ENCODE measurements at places on chromosomes 4 and X.

GRCh38 chr4:23163647-23164436 lies 471.1 kb downstream of the GBA3 start:
- DNase-seq, result peak; percentile 23

DNA sequence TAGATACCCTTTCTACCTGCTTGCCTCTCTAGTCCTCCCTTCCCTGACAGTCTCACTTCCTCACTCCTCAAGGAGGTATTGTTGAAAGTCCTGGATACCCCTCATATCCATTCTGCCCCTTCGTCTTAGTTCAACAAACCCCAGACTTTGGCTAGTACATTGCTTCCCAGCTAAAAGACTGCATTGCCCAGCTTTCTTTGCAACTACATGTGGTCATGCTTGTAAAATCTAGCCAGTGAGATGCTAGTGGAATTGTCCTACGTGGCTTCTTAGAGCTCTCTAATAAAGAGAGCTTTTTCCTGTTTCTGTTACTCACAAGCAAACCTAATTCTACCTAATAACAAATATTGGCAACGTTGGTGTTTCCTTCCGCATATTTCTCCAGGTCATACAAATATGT lies 237.9 kb upstream of the PSAPL1 start:
- DNase-seq, result no peak

DNA sequence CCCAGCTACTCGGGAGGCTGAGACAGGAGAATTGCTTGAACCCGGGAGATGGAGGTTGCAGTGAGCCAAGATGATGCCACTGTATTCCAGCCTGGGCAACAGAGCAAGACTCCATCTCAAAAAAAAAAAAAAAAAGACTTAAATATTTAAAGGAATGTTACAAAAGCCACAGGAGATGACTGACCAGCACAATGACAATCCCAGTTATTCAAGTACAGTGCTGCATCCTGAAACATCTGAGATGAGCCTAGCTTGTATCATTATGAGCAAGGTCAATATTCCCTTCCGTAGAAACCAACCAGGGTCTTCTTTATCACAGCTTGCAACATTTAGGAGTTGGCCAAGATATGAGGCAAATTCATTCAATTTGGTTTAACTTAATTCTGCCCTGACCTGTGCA lies 38.6 kb downstream of the LNX1 start:
- DNase-seq, result peak; percentile 49

DNA sequence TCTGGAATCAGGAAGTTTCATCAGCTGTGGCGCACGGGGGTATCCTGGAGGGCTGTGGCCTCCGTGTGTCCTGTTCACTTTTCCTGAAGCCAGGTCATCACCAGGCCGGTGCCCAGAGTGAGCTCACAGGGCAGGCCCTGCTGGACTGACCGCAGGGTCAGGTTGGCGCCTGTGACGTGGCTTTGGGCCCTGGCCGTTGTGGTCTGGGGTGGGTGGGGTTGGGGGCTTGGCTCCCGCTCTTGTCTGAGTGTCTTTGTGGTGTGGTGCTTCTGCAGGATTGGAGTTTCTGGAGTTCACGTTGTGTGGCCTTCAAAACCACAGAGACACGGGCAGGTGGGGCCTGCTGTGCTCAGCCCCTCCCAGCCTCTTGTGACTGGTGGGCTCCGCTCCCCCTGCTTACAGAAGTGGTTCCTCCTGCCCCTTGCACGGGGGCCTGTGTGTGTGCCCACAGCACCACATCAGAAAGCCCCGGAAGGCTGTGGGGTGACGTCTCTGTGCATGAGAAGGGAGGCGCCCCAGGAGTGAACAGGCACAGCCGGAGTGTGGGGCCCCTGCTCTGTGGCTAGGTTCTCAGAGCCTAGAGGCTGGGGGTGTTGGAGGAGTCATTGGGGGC lies 9.5 kb downstream of the RGS12 start:
- no peak for DNase-seq

DNA sequence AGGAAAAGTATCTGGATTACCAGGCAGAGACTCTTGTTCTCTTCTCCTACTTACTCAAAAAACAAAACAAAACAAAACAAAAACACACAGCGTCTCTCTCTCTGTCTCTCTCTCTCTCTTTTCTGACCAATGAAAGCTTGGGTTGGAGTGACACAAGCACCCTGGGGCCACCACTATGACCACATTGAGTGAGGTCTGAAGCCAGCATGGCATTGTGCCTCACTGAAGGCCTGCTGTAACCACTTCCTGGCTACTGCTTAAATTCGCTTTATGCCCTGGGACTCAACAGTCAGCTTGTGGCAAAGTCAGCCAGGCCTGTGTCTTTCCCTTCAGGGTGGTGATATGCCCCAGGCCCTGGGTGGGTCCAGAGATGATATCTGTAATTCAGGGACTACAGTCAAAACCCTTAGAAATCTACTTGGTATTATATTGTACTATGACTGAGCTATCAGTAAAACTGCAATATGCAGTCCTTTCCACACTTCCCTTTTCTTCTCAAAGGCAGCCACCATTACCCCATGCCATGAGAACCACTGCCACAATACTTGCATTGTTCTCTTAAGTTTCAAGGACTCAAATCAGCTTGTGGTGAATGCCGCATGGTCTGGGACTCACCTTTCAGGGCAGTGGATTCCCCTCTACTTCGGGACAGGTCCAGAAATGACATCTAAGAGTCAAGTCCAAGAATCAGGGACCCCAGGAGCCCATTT lies 606.8 kb upstream of the KLHL4 start:
- no peak for DNase-seq

GRCh38 chrX:77436682-77437081 lies 10.5 kb upstream of the FGF16 start:
- peak; percentile 78 for DNase-seq

DNA sequence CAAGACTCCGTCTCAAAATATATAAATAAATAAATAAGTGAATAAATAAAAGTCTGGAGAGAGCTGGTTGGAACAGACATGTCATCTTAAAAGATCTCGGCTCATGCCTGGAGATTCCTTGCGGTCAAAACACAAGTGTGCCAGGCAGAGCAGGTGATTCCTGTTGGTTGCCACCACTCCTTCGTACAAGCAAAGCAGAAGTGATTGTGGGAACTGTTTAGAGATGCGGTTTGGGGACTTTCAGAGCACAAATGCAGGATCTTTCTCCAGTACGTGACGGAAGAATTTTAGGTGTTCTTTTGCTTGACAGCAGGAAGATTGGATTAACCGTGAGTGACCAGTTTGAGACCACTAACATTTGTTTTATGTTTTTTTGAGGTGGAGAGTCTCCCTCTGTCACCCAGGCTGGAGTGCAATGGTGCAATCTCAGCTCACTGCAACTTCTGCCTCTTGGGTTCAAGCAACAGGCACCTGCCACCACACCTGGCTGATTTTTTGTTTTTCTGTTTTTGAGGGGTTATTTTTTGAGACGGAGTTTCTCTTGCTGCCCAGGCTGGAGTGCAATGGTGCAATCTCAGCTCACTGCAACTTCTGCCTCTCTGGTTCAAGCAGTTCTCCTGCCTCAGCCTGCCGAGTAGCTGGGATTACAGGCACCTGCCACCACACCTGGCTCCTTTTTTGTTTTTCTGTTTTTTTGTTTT lies 2.8 kb upstream of the CRLF2 start:
- DNase-seq, result no peak

GRCh38 chr4:123417813-123418212 lies 21.2 kb downstream of the SPRY1 start:
- DNase-seq, result no peak

DNA sequence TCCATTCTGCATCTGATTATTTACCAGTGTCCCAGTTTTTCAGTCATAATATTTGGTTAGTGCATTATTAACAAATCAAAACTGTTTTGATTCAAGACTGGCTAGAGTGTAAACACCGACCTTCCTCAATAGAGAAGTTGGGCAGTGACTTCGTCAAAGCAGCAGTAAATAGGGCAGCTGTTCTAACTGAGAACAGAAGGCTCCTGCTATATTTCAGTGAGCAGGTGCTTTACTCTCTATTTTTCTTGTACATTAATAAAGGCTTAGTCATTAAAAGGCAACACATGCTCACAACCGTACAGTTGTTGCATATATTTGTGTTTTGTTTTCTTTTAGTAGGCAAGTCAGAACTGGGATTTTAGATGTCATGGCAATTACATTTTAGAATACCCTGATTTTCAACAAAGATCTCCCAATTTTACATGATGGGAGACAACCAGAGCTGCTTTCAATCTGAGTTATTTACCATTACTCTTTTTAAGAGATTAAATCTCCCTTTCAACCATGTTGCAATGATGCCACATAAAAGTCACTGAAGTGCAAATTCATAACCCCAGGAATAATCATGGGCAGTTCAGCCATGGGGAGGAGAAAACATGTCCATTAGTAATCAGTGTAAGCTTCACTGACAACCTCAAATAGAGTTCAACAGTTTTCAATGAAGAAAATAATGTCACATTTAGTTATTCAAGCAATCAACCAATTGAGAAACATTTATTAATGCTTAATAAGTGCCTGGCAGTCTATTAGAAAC lies 233.3 kb downstream of the NDST4 start:
- DNase-seq, result no peak

GRCh38 chrX:110044346-110045249 lies 41.7 kb downstream of the TMEM164 start:
- no peak for DNase-seq

- DNase-seq, result no peak
Observed at GRCh38 chrX:43899878-43900815, 17.9 kb upstream of the MAOB start.

- no peak for DNase-seq
Observed at GRCh38 chr4:15765910-15766697, 12.0 kb upstream of the CD38 start.

DNA sequence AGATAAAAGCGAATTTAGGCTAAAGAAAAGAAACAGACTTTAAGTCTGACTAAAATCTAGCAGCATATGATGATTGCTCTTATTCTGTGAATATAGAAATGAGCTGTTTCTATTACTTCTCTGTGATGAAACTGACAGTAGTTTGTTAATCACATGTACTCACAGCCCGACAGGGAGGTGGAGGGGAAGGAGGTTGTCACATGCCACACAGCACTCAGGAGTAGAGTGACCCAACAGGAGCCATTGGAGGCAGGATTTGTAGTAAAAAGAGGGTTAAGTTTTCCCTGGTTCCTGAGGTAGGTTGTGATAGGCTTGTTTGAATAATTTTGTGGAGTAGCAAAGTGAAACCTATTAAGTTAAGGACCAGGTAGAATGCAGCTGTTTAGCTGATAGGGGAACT lies 495.9 kb downstream of the CENPC start:
- DNase-seq, result no peak

DNA sequence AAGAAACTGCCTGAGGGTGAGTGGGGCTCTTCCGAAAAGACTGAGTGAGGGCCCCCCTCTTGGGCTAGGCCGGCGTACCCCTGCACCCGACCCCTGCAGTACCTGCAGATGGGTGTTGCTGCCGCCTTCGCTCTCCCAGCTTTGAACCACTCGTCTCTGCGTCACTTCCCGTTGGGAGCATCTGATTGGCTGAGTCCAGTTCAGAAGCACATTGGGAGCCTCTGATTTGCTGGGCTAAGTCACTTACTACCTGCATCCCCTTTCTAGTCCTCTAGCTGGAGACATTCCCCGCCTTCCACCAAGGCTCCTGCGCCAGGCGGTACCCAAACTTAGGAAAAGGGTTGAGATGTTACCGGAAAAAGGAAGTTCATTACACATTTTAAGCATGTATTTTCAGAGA lies 20.4 kb upstream of the WWC2 start:
- DNase-seq, result no peak

- DNase-seq, result no peak
Observed at GRCh38 chrX:128634754-128635153, 582.6 kb upstream of the ACTRT1 start.

DNA sequence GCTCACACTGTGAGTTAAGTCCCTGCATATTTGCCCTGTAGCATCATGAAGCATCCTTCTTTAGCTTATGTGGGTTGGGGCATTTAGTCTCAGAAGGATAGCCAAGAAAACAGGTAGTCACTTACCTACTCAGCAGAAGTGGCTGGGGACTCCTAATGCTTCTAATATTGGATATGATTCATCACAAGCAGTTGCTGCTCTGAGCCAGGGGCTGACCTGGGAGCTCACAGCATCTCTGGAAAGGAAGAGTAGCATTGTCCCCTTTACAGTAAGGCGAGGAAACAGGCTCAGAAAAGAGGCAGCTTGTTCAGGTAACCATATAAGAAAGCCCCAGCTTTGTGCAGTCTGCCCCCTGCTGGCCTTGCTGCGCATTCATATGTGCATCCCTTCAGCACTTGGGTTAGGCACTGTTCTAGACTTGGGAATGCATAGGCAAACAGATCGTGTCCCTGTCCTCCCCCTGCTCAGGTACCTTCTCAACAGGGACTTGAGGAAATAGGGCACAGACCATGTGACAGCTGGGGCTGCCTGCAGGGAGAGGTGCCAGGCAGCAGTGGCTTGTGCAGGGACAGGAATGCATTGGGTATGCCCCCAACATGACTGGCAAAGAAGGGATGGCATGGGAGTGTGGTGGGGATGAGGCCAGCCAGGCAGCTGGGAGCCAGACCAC lies 35.7 kb upstream of the TBC1D14 start:
- peak; percentile 48 for DNase-seq

- DNase-seq, result no peak
Observed at GRCh38 chr4:149801416-149801815, 14.2 kb downstream of the IQCM start.

- DNase-seq, result no peak
Observed at GRCh38 chr4:54337009-54337408, 107.9 kb downstream of the PDGFRA start.

DNA sequence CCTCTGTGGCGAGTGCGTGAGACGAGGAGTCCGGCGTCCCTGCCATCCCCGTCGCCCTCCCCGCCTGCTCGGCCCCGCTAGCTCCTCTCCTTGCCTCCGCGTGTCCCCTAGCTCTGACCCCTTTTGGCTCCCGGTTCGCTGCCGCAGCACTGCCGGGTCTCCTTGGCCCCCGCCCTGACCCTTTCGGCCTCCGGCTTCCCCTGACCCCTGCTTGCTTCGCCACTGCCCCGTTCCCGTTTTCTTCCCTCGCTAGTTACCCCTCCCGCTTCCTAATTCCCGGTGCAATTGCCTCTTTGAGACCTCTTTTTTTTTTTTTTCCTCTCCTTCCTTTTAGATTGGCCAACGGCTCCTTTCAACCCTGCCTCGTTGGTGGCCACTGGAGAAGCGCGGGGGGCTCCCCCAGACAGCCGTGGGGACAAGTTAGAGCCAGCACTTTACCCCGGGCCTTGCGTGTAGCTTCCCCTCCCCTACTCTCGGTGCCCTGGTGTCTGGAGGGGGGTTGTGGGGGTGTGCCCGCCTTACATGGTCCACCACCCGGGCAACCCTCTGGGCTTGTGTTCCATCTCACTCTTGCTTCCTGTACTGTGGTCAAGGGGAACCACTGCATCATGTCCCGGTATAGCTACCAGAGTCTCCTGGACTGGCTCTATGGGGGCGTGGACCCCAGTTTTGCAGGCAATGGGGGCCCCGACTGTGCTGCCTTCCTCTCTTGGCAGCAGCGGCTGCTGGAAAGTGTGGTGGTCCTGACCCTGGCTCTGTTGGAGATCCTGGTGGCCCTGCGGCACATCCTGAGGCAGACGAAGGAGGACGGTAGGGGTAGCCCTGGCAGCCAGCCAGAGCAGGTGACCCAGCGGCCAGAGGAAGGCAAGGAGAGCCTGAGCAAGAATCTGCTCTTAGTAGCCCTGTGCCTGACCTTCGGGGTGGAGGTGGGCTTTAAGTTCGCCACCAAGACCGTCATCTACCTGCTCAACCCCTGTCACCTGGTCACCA lies 548 bp downstream of the TMEM164 start:
- DNase-seq, result no peak

GRCh38 chr4:131430302-131430701 lies 1718.8 kb upstream of the PCDH10 start:
- DNase-seq, result no peak

GRCh38 chr4:3404546-3404945 lies 37.2 kb upstream of the HGFAC start:
- no peak for DNase-seq

All from fibroblast of skin of back (primary cell).